ENCODE measurements at places on chromosomes 4 and X.
A peak's percentile ranks its signal among the peaks of the same experiment; 100 is the strongest.

DNA sequence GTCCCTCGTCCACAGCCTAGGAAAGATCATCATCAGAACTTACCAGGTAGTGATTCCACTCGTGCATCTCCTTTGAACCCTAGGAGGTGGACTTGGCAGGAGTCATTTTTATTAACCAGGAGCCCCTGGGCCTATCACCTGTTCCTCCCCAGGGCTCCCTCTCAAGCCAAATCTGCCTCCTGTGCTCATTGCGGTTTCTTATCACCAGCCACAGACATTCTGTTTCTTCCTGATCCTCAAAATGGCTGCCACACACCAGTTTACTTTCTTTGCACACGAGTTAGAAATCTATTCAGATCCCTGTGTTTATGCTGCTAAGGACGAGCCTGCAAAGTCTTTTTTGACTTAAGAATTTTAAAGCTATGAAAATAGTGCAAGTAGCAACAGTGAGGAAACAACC is 354.5 kb upstream of the BOD1L1 start:
- no peak for DNase-seq

DNA sequence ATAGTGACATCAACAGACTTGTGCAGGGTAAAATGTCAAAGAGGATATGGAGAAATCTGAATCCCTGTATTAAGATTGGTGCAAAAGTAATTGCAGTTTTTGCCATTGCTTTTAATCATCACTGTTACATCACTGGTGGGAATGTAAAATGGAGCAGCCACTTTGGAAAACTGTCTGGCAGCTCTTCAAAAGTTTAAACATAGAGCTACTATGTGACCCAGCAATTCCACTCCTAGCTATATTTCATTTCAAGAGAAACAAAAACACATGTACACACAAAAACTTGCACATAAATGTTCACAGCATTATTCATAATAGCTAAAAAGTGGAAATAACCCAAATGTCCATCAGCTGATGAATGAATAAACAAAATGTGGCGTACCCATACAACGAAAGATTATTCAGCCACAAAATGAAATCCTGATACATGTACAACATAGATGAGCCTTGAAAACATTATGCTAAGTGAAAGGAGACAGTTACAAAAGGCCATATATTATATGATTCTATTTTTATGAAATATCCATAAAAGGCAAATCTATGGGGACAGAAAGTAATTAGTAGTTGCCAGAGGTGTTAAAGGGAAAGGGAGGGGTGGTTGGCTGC is 106.4 kb downstream of the AMELX start:
- DNase-seq: no peak

- DNase-seq: no peak
Observed at GRCh38 chr4:42649870-42650269, 7.0 kb downstream of the ATP8A1 start.

DNA sequence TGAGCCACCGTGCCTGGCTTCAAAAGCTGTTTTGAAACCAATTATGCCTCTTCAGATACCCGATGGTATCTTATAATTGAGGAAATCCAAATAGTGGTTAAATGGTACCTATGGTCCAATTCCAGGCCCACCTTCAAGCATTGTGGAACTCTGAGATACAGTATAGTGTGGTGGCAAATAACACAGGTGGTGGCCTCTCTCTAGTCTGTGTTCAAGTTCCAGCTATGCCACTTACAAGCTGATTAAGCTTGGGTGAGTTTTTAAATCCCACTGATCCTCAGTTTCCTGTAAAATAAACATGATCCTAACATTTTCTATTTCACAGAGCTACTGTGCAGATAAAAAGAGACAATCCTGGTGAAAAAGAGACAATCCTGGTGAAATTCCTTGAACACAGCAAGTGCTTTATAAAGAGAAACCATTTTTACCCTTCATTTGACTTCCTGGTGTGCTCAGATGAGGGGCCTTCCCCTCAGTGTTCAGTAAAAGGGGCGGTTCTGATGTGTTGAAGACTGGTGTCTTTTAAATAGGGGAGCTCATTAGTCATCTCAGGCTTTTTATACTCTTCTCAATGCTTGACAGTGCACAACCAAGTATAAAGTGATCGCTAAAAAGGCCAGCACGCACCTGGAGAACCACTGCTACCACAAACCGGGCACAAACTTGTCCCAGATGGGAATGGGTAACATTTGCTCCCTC is 30.8 kb upstream of the CD40LG start:
- no peak for DNase-seq

- DNase-seq: no peak
Observed at GRCh38 chr4:138297743-138298405, 55.7 kb upstream of the SLC7A11 start.

GRCh38 chr4:41991916-41992767 is 1.8 kb downstream of the SLC30A9 start:
- DNase-seq: no peak

- no peak for DNase-seq
Observed at GRCh38 chrX:108361316-108361715, 76.9 kb downstream of the COL4A6 start.

DNA sequence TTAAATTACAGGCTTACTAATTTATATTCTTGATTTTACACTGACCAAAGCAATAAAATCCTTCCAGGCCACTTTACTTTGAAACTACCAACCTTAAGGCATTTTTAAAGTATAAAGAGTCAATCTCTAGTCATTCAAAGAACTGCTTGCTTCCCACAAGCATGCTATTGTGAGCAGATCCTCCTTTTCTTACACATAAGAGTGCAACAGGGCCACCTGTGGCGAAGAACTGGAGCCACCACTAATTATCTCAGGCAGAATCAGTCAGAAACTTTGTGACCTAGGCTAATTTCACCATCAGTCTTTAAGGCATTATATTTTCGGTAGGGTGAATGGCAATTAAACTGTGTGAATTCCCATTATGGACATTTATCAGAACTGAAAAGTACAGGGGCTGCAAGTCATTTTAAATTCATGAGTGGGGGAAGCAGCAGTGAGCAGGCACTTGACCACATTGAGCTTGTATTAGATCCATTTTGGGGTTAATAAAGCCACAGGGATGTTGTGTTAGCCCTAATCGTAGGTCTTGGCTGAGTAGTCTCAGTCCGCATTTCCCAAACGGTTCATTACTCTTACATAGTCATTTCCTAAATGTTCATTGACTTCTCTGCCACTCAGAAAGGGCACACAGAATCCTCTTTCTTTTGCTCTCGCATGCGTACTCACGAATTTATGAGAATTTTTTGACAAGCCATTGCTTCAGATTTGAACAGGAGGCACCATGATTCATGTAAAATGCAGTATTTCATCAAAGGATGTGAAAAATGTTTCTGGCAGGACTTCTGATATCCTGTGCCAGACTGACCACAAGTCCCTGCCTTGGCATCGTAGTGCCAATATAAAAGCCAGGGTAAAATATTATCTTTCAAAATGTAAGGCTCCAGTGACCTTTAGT is 39.8 kb downstream of the NPY2R start:
- no peak for DNase-seq

- DNase-seq: no peak
Observed at GRCh38 chr4:148093065-148093464, 349.1 kb downstream of the NR3C2 start.

- DNase-seq: no peak
Observed at GRCh38 chr4:167114416-167114971, 119.8 kb downstream of the SPOCK3 start.

DNA sequence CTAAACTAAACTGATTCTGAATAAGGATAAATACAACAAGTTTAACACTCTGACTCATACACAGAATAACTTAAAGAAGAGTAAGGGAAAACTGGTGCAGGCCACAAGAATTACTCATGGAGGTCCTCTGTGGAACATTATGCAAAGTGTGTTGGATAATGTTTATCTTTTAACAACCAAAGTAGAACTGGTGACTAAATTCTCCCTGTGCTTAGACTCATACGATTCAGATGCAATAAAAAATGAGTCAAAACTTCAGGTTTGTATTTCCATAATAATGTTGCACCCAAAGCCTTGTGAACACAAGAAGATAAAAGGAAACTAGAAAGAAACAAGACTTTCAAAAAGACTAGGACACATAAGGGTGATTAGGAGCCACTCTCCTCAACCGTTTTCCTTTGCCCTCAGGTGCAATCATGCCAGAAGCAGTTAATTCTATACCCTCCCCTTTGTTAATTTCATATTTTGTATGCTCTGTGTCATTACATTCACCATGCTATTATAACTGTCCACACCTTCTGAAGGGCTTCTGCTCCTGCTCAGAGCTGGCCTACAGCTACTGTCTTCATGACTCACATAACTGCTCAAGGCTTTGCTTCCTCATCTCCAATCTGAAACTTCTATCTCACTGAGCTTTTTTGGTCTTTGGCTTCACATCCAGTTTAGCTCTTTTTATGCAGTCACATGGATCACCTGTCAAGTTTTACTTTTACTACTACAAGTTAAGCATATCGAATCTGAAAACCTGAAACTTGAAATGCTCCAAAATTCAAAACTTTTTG is 60.2 kb downstream of the KCNIP4 start:
- no peak for DNase-seq

DNA sequence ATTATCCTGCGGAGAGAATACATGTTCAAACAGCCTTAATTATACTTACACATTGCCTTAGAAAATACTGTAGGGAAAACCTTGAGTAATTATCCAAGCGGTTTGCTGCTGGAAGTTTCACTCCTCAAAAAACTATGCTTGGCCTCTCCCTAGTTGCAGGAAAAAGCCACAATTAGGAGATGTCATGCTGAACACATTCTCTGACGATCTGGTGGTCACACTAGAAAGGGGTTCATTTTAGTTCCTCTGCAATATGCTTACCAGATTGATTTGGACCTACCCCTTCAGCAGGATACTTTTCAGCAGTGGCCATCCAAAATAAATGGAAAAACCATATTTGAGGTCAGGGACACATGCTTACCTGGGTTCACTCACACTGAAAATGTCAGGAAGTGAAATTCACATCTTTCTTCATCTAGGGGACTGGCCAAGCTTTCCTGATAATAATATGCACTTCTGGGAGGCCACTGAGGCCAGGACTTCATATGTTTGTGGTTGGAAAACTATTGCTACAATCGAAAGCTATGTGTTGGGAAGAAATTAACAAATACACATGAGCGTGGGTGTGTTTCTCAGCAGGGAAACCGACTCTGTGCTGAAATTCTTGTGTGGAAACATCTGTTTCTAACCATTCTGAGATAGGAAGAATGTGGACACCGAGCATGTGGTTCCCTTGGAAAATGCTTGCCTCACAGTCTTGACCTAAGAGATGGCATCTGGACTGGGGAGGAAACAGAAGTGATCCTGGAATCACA is 68.8 kb downstream of the ATXN3L start:
- no peak for DNase-seq

DNA sequence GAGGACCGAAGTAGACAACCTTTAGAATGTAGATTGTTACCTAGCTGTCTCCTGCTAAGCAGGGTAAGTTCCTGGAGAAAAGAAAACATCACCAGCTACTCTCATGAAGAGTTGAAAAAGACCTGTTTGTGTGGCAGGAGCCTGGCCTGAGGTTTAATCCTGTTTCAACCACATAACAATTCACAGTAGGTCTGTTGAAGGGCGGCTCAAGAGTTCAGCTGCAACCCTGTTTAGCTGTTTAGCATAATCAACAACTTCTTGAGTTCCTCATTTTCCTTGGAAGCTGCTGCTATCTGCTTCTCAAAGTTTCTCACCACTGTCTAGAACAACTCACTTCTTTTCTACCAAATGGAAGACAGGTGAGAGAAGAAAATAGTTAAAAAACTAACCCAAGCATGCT is 170.4 kb upstream of the TET2 start:
- DNase-seq: no peak

- peak; percentile 47 for DNase-seq
Observed at GRCh38 chr4:73869130-73870055, at the start of gene CXCL1. Gene CXCL1 (plus strand): TSS chr4:73869393. CDS start chr4:73869471, 78 bp downstream.

- DNase-seq: no peak
Observed at GRCh38 chr4:8101213-8102075, 57.2 kb downstream of the ABLIM2 start.

- no peak for DNase-seq
Observed at GRCh38 chr4:98803251-98803650, 125.7 kb downstream of the EIF4E start.

DNA sequence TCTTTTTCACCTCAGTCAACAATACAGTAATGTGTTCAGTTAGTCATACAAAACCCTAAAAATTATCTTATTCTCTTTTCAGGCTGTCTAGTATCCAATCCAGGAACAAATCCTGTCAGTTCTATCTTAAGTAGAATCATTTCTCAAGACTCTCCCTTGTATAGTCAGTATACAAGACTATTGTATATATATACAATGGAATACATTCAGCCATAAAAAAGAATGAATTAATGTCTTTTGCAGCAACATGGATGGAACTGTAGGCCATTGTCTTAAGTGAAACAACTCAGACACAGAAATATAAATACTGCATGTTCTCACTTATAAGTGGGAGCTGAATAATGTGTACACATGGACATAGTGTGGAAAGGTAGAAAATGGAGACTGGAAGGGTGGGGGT is 501.2 kb upstream of the ATOH1 start:
- no peak for DNase-seq

GRCh38 chr4:112652216-112652615 is 15.3 kb downstream of the LARP7 start:
- no peak for DNase-seq

DNA sequence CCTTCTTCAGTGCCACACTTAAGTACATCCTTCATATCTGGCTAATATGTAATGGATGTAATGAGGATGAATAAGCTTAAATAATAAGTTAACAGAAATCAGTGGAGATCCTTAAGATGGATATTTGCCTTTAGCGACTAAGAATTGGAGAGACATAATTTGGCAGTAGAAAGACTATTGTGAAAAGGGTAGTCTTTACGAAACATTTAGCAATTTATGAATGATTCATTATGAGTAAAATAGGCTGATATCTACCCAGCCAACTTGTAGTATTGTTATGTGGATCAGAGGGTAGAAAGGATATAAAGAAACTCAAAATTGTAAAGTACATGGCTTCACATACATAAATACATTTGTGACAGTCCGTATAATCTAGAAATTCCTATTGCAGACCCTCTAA is 2371.8 kb downstream of the PCDH7 start:
- DNase-seq: no peak

DNA sequence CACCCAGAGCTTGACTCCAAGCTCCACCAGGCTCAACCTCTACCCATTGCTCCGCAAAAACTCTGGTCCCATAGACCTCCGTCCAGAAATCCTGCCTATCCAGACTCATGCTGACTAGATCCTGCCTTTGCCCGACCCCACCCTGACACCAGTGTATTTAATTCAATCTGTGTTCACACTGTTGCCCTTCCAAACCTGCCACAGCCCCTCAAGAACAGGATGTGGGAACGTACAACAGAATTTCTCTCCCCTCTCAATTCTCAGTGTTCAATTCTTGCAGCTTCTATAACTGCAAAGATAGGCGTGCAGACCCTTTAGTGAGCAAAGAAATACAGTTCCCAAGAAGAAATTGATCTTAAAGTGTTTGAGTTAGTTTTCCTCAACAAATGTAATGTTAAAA is 154.2 kb upstream of the FRG1 start:
- DNase-seq: no peak
